ENCODE measurements at places on chromosomes 12 and 14.

GRCh38 chr12:132619386-132620112 lies 973 bp downstream of the P2RX2 start:
- DNase-seq, result no peak

DNA sequence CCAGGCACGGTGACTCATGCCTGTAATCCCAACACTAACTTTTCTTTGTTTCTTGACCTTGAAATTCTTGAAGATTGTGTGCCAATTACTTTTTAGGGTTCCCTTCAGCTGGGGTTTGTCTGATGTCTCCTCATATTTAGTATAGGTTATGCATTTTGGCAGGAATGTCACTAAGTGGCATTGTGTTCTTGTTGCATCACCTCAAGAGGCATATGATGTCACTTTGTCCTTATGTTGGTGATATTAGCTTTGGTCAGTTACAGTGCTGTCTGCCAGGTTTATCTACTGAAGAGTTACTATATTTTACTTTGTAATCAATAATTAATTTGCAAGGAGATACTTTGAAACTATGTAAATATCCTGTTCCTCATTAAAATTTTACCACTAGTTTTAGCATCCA lies 61.0 kb upstream of the BTG1 start:
- no peak for DNase-seq

DNA sequence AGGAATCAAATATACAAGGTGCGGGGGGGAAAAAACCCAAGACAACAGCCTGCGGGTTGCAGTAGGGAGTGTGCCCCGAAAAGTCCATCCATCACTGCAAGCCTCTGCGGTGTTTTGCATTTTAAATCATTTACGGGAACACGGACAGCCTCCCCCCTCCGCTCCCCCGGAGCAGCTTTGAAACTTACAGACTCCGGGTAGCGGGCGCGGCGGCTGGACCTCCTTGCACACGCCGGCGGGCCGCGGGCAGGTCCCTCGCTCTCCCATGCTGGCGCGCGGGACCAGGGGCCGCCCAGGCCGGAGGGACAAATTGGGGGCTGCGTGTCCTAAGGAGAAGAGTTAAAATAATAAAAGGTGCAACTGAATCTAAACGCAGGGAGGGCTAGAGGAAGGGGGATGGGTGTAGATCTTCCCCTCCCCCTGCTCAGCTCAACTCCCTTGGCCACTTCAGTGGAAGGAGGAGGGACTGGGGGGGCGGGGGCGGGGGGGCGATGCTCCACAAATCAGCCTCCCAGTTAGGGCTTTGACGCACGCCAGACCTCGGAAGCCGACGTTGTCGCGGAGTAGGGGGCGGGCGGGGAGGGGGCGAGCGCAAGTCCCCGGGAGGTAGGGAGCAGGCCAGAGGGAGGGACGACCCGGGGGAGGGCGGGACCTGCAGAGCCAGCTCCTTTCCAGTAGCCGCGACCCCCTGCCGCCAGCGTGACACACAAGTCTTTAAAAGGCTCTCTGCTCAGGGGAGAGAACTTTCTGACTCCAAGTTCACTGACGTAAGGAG lies at the start of gene KCNJ8:
TSS of gene KCNJ8 (minus strand) at position 349 of the 775 bp plus-strand sequence. CDS start 1,090 bp downstream, outside the sequence.
- peak; percentile 73 for DNase-seq

DNA sequence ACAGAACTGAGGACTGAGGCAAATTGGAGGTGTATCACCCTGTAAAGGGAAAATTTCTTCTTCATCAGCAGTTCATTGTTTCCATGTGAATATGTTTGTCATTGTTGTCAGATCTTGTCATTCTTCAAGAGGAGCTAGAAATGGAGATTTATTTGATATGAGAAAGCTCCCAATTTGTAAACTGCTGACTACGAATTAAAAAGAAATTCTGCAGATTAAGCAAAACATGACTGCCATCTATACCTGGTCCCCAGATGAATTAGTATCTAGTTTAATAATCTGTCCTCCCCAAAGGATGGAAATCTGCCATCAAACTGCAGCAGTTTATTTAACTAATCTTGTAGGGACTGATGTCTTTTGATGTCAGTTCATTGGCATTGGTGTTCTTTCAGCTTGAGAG lies 162.8 kb downstream of the TRHDE start:
- no peak for DNase-seq

DNA sequence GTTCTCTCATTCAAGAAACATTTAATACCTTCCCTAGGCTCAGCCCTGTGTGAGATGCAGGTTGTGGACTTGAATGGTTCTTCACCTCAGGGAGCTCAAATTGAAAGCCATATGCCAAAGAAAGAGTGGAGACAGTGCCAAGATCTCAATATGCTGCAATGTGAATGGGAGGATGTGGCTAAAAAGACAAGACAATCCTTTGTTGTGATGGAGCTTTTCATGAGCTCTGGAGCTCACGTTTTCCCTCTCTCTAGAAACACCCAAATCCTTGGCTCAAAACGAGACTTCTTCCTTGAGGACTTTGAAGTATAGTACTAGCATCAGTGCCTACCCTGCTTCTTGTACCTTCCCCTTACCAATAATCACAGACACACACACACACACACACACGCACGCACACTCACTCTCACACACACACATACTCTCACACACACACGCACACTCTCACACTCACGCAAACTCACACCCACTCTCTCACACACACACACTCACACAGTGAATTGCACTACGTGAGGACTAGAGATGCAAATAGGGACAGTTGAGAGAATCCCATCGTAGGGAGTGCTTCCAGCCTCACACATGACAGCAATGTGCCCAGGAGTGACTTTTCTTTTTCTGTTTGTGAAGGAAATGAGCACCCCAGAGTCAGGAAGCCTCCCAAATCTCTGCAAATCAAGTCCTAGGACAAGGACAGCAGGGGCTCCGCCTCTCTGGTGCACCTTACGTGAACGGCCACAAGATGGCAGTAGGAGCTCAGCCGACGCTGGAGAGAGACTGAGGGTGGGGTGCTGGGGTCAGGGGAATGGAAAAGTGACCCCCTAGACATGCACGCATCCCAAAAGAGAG lies 231.4 kb downstream of the PCNX1 start:
- DNase-seq, result peak; percentile 62

- DNase-seq, result no peak
Observed at GRCh38 chr14:105483300-105484068, 3.2 kb upstream of the CRIP1 start.

GRCh38 chr12:50542448-50542847 lies 37.7 kb downstream of the DIP2B start:
- DNase-seq, result no peak

DNA sequence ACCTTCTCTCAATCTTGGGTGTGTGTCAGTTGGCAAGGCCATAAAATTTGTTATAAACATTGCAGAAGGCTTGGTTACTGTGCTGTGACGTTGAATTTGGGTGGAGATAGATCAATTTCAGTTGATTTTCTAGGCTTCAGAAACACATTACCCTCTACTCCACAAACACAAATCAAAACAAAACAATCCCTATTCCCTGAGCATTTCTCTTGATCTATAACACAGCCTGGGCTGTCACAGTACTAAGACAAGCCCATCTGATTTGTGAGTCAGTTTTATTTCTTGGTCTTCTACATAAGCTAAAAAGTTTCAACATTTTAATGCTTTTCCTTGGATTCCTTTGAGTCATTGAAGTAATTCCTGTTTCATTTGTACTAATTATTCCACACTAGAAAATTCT lies 79.8 kb downstream of the PTPN11 start:
- DNase-seq, result no peak

- no peak for DNase-seq
Observed at GRCh38 chr12:7293670-7294069, 10.2 kb upstream of the ACSM4 start.

- DNase-seq, result no peak
Observed at GRCh38 chr12:122840580-122841513, 5.6 kb downstream of the HIP1R start.

Measured in liver (tissue), 10 donors.